ENCODE measurements at places on chromosomes 3 and 15.

GRCh38 chr3:65907232-65908130, 131.2 kb downstream of the MAGI1 start:
- H3K4me1 ChIP-seq: no peaks in the 10 kb centered on the region
- no peak for DNase-seq
- H3K36me3 ChIP-seq: no peaks in the 10 kb centered on the region
- no peak overlapping the region for H3K27ac ChIP-seq

- no peaks in the 10 kb centered on the region for H3K4me1 ChIP-seq
- no peaks in the 10 kb centered on the region for H3K36me3 ChIP-seq
- H3K27me3 ChIP-seq: no peaks in the 10 kb centered on the region
- no peak overlapping the region for H3K4me3 ChIP-seq
These were observed 67.9 kb downstream of the VGLL3 start for GRCh38 chr3:86923071-86923491.

DNA sequence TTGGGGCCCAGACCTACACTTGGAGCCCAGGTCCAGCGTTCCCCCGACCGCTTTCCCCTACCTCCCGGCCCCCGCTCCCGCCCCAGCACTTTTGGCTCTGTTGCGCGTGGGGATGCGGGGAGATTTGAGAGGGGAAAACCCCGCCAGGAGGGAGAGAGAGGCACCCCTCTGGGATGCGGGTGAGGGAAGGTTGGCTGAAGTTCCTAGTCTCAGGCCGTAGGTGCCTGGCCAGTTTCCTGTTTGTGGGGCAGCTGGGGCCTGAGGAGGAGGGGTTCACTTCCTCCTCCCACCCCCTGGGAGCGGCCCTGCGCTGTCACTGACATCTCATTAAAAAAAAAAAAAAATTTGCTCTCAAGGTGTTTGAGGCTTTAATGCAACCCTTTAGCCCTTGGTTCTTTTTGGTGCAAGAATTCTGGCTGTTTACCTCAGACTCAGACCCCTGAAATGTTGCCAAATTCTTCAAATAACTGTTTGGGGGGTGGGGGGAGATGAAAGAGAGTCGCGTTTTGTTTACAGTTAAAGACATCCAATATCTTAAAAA, 2.6 kb downstream of the FAM43A start:
- no peaks in the 10 kb centered on the region for H3K36me3 ChIP-seq
- DNase-seq: no peak
- peak overlapping the region; percentile 63 for H3K27ac ChIP-seq
- H3K4me1 ChIP-seq: peaks cover 33% of the 10 kb centered on the region

DNA sequence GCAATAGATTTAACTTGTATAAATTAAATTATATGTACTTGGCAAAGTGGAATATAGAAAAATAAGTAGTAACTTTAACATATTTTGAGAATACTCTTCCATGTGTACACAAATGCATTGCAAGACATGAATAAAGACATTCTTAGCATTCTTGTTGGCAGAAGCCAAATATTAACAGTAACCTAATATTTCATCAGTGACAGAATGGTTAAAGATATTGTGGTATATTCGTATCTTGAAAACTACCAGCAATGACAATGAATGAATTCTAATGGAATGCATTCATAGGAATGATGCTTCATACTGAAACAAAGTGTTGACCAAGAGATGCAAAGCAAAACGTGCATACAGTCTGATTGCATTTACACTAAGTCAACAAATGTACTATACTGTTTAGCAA, 524.7 kb downstream of the GRM7 start:
- no peaks in the 10 kb centered on the region for H3K4me1 ChIP-seq
- no peak overlapping the region for H3K27ac ChIP-seq
- H3K36me3 ChIP-seq: no peaks in the 10 kb centered on the region
- H3K4me3 ChIP-seq: no peak overlapping the region
- DNase-seq: no peak

DNA sequence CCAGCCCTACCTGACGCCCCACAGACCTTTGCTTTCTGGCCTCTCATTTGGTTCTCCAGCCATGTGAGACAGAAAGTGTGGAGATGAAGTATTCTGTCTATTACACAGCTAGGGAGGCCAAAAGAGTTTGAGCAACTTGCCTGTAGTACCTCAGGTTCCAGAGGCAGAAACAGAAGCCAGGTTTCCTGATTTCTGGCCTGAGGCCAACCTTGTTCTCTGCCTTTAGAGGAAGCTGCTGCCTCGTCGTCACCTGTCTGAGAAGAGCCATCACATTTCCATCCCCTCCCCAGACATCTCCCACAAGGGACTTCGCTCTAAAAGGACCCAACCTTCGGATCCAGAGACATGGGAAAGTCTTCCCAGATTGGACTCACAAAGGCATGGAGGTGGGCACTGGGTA, 3.8 kb downstream of the IL17RE start:
- peaks cover 4% of the 10 kb centered on the region for H3K36me3 ChIP-seq
- no peak for DNase-seq
- no peak overlapping the region for H3K27ac ChIP-seq
- H3K27me3 ChIP-seq: no peaks in the 10 kb centered on the region
- H3K4me3 ChIP-seq: no peak overlapping the region

DNA sequence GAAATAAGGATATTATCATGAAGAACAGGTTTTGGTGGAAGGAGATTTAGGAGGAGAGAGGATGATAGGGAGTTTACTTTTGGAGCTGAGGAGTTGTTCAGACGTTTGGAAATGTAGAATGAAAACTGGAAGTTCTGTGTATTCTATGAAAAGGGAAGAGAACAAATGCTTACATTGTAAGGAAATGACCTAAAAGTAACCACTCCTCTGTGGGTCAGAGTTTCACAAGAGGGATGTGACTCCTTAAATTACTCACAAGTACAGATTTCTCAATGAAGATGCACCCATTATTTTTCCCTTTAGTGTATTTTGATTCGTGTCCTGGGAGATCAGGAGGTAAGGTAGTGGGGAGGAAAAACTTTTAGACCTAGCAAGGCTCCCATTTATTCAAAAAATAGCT, 4.0 kb downstream of the RNF13 start:
- no peaks in the 10 kb centered on the region for H3K27me3 ChIP-seq
- peaks cover 65% of the 10 kb centered on the region for H3K4me1 ChIP-seq
- no peak overlapping the region for H3K4me3 ChIP-seq
- H3K27ac ChIP-seq: peak overlapping the region; percentile 79
- no peaks in the 10 kb centered on the region for H3K36me3 ChIP-seq
- DNase-seq: no peak

All from T-helper 17 cell (primary cell).